ENCODE measurements at places on chromosomes 4 and X.

DNA sequence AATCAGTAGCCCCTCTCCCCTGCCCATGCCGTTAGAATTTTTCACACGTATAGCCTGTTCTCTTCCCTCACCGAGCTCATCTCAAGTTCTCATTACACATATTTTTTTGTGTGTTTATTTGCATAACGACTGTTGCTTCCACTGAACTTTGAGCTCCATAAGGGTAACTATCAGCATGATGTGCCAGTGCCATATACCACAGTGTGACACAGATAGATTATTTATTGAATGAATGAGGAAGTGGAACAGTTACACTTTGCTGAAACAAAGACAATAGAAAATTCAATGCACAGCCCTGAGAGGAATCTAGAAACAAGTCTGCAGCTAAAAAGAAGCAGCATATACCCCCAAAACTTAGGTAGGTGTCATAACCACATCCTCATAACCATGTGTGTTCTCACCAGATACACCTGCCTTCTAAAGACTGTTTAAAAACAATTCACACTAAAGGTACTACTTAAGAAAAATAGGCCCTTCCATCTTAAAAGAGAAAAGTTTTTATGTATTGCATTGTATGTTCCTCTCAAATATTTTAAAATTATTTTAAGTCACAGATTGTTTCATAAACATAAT lies 389.9 kb downstream of the PACRGL start:
- no peak for DNase-seq

DNA sequence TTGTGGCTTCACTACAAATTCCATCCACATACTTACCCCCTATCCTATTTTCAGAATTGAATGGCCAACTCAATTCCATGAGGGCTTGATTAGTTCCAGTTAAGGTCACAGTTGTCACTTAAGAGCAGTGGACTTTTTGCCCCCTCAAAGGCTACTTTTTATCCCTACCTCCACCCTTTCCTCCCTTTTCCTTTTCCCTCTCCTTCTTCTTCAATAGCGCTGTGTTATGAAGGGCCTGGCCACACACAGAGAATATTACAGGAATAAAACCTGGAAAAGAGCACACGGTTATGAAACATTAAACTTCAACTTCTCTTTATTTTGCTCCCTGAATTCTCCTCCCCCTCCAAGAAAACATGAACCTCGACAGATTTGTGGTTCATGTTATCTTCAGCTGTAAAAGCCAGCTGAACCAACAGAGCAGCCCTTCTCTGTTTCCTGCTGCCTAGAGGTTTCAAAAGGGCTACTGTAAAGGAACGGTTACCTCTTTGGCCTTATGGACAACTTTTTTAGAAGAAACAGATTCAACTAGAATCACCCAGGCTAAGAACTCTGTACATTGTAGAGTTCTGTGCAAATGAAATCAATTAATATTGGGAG lies 87.0 kb upstream of the RPL34 start:
- no peak for DNase-seq

DNA sequence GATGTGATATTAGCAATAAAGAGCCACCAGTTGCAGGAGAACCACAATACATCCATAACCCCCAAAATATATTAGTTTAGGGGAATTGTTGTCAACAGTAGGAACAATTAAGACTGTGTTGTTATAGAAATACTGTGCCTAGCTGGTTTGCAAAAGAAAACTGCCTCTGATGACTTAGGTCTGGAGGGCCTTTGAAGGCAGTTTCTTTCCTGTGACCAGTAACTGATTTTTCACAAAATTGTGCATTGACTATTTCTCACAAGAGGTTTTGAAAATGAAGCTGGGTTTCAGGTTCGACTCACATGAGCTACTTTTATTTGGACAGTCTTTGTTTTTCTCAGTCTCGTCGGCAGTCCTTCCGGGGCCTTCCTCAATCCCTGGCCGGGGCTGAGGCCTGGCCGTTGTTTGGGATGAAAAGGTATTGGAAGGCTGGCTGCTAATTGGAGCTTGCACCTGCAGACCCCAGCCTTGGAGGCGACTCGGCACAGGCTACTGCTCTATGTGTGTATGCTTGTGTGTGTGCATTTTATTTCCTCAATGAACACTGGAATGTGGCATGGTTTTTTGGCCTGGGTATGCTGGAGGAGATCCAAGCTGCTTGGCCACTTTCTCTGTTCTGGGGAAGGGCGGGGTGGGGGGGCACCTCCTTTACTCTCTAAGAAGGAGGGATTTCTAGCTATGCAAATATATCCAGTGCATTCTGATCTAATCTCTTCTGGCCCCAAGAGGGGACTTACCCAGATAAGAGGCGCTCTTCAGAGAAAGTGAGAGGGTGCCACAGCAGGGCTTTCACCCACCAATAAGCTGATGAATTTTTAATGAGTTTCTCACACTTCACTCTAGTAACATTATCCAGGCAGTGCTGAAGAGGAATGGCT lies 49.5 kb upstream of the LNX1 start:
- no peak for DNase-seq

DNA sequence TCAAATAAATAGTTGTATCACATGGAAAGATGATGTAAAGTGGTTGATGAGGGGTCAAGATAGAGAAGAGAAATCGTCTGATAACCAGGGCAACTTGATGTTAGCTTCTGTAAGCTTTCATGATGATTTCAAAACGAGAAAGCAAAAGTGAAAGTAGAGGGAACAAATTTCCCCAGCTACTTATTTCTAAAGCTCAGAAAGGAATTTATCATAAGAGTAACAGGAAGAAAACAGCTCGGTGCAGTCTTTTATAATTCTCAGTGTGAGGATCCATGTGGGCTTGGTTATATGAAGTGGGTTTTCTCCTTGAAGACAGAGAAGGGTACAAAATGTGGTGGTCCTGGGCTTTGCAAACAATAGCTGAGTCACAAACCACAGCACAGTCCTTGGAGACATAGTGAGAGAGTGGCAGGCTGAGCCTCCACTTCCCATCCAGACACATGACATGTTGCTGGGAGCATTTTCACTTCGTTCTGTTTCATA lies 32.1 kb upstream of the GLRA2 start:
- peak; percentile 21 for DNase-seq

DNA sequence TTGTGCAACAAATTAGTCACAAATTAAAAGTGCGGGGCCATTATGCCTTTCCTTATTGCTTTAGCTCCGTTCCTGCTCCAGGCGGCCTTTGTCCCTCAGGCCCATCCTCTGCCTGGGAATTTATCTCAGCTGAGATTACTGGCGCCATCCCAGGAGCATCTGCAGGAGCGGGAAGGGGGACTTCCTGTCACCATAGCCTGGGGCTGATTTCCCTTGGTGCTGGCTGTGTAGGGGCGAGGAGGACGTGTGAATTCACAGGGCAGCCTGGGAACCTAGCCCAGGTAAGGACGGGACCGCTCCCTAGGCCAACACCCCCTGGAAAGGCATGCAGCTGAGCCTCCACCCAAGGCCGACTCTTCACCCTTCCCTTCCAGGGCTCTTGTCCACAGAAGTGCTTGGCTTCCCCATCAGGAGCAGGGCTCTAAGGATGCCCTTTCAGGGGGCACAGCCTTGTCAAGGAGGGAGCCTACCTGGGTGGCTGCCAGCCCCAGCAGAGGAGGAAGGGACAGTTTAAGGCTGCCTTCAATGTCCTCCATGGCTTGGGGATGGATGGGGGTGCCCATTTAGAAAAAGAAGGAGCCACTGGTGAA lies 72.6 kb upstream of the NKX1-1 start:
- DNase-seq = no peak

- no peak for DNase-seq
Measured at GRCh38 chrX:19639813-19640462, 124.6 kb upstream of the MAP3K15 start.

GRCh38 chrX:9845578-9845952 lies 59.3 kb downstream of the SHROOM2 start:
- no peak for DNase-seq

- no peak for DNase-seq
Measured at GRCh38 chr4:168618577-168619265, 121.9 kb downstream of the PALLD start.

DNA sequence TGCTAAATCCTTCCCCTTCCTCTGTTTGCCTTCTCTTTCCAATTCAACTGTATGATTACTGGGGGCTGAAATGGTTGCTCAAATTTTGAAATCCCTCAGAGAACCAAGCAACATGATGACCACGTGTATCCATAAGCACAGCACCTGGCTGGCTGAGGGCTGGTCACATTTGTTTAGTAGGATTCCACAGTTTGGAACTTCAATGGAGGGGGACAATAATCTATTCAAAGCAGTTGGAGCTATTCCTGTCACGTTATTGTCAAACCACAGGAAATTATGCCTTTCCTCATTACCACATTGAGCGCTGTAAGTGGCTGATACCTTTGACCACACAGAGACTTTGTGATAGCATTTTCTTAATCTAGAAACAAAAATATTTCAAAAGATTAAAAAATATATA lies 7.0 kb downstream of the TMSB4X start:
- no peak for DNase-seq

DNA sequence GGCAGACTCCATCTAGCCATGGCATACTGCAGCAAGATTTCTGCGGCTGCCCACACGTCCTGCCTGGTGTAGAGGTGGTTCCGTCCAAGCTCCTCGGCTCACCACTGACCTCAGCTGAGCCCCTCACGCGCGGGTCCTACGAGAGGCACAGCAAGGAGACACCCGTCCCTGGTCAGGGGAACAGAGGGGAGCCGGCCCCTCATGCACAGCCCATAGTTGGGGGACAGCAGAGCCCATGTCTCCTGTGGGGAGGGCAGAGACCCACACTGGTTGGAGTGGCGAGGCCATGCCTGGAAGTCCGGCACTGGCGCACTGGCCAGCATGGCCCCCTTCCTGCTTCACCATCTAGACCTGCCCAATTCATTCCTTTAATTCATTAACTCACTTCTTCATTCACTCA lies 80.8 kb downstream of the HTRA3 start:
- no peak for DNase-seq

DNA sequence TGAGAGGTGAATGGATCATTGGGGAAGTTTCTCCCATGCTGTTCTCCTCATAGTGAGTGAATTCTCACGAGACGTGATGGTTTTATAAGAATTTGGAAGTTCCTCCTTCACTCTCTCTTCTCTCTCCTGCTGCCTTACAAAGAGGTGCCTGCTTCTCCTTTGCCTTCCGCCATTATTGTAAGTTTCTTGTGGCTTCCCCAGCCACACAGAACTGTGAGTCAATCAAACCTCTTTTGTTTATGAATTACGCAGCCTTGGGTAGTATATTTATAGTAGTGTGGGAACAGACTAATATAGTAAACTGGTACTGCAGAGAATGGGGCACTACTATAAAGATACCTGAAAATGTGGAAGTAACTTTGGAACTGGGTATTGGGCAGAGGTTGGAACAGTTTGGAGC lies 7.8 kb upstream of the CTAG2 start:
- no peak for DNase-seq

GRCh38 chrX:122703762-122704161 lies 480.3 kb upstream of the GRIA3 start:
- no peak for DNase-seq

DNA sequence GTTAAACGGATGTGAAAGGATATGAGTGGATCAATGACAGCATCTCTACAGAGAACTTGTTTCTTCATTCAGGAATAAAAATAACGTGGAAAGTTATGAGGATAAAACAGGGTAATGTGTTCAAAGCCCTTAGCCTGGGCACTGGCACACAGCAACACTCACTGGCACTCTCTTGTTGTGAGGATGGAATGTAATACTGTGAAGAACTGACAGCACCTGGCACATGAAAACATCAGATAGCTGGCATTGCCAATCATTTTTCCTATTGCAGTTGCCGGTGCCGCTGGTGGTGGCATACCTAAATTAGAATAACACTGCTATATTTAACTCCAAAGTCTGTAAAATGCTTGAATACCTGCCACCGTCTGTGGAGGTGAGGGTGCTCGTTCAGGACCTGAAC lies 1061.2 kb downstream of the DMD start:
- no peak for DNase-seq

DNA sequence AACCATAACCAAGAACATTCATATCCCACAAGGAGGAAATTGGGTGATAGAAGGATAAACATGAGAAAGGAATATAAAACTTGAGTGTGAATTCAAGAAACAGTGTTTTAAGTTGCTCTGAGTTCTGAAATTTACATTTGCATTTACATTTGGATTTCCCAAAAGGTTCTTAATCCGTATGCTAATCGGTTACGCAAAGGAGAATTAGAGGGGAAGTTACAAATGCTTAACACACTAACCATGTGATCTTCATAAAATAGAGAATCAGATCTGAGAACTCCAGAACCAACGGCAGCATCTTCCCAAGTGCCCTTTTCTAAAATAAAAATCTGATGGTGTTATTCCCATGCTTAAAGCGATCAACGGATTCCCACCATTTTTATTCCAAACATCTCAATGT lies 48.0 kb downstream of the PROM1 start:
- DNase-seq = no peak

DNA sequence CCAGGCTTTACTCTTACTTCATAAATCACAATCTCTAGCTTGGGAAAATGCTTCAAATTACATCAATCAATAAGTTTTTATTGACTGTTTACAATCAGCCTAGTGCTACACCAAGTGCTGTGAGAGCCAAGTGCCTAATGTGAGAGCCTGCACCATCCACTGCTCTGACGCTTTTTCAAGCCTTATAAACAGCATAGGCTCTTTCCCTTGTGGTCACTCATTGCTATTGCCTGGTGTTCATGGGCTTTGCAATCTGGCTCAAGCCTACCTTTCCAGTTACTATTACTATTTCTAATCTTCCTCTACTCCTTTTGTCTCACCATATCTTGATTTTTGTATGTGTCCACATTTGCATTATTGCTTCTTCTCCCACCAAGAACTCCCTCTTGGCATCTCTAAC lies 77.0 kb downstream of the REELD1 start:
- DNase-seq = no peak

DNA sequence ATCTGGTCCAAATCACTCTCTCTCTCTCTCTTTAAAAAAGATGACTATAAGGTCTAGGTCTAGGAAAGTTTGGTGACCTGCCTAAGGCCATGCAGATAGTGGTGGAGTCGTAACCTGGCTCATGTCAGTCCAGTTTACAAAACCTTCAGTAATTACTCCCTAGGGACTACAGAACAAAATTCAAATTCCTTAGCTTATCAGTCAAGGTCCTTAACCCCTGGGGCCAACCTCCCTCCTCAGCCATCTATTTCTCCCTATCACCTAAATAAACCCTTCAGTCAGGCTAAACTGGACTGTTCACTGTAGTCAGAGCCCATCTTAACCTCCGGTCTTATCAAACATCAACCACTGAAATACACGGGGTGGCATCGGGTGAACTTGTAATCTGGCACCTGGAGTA lies 68.9 kb downstream of the MAP3K15 start:
- DNase-seq = no peak

DNA sequence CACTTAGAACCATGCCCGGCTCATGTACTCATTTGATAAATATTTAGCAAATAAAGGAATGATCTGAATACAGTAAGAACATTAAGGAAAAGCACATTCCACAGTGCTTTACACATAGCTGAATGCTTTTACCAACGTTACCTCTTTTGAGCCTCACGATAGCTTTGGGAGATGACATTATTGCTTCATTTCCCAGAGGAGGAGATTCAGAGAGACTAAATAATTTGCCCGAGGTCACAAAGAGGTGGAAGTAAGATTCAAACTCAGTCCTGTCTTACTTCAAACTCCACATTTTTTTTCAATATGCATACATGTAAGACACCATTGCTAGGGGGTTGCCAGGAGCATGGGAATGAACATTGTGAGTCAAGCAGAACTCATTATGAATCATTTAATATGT lies 538.5 kb downstream of the BCOR start:
- DNase-seq = no peak

- DNase-seq = no peak
Measured at GRCh38 chrX:68261060-68261672, 172.1 kb downstream of the OPHN1 start.

- DNase-seq = peak; percentile 65
Measured at GRCh38 chrX:65581661-65582339, 47.2 kb upstream of the LAS1L start.

GRCh38 chr4:41795796-41796385 lies 47.4 kb upstream of the PHOX2B start:
- no peak for DNase-seq
